T-cell (primary cell): ENCODE measurements at places on chromosomes 11 and 22.

DNA sequence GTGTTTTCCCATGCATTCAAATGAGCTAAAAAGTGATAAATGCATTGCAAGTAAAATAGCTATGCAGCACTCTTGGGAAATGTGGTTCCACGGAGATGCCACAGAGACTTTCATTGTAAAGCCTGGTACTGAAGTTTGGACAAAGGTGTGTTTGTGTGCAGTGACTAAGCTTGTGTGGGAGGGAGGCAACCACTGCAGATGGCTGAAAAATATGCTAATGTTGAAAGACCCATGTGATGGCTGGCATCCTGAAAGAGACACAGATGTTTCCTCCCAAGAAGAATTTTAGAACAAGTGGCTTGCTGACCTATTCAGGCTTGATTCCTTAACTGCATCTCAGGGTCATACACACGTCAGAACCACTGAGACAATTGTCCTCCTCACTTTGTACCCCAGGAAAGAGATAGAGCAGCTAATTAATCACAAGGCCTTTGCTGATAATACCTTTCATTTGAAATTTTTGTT is 73.8 kb downstream of the FAM76B start:
- DNase-seq, result no peak

DNA sequence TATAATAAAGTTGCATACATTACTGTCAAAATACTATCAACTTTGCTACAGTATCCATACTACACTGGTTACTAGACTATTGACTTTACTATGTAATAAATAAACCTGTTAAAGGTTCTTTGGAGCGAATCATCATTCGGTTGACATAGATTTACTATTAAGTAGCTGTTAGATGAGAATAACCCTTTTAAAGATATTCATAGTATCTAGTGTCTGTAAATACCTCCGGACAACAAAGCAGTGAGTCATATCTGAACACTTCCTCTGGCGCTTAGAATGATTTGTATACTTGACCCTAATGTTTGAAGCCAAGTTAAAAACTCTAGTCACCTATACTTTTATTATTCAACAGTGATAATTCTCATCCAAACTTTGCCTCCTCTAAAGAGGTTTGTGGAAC is 84.7 kb downstream of the MSANTD4 start:
- no peak for DNase-seq

GRCh38 chr11:61923166-61924063 is 6.0 kb upstream of the RAB3IL1 start:
- DNase-seq, result no peak

DNA sequence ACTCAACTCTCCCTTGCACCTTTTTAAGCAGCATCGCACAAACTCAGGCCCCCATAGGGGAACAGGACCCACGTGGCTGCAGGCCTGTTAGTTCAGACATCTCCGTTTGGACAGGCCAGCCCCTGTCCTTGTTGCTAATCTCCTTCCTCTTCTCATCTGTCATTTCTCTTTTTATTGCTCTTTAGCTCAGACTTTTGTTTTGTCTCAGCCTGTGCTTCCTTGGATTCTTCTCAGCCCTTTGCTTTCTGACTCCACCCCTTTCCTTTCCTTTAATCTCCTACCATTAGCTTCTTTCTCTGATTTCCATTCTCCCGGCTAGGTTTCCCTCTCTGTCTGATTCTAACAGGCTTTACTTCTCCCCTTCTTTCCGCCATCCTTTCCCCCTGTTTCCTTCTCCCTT is 68.7 kb downstream of the SCN3B start:
- no peak for DNase-seq

DNA sequence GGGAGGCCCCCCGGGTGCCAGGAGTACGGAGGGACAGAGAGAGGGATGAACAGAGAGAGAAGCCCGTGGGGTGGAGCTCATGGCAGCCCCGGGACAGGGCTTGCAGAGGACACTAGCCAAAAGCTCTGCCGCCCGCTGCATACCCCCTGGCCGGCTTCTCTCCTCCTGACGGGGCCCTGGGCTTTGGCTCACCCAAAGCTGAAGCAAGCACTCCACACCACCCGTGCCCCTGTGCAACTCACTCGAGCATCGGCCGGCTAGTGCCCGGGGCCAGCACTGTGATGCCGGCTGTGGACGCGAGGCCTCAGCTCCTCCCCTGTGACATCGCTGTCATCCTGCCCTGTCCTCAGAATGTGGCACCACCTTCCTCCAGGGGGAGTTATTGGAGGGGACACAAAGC is 429.6 kb downstream of the BRD1 start:
- DNase-seq, result no peak

DNA sequence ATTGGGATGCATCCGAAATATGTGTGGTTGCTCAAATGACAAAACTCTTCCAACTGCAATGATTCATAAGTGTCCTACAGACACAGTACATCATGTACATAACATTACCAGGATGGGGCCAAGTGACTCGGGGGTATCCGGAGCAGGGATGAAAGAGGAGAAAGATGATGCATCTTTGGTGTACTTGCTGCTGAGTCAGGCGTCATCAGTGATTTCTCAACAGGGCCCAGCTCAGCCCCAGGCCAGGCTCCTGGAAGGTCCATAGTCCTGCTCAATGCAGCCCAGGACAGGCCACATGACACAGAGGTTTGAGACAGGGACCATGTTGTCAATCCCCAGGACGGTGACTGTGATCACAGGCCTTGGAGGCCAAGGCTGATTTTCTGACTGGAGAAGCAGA is 59.3 kb downstream of the GGTLC2 start:
- DNase-seq, result no peak

DNA sequence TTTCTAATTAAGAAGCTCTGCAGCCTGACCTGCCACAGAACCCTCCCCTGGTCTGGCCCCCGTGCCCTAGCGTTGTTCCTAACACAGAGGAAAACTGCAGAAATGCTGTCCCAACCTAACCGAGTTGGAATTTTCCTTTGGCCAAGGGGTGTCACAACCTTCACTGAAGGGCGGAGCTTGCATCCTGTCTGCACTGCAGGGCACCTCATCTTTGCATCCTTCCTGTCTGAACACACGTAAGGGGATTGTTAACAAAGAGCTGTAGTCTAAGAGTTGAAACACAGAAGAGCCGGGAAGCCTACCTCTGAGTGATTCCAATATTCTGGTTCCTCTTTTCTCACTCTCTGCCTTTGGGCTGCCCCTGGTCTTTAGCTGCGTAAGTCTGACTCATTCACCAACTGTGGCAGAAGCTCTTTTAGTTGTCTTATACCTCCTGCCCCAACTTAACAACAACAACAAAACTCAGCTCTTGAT is 1.6 kb downstream of the DIXDC1 start:
- DNase-seq, result peak; percentile 10

- DNase-seq, result no peak
Observed at GRCh38 chr11:57485217-57485990, 25.1 kb downstream of the RTN4RL2 start.

DNA sequence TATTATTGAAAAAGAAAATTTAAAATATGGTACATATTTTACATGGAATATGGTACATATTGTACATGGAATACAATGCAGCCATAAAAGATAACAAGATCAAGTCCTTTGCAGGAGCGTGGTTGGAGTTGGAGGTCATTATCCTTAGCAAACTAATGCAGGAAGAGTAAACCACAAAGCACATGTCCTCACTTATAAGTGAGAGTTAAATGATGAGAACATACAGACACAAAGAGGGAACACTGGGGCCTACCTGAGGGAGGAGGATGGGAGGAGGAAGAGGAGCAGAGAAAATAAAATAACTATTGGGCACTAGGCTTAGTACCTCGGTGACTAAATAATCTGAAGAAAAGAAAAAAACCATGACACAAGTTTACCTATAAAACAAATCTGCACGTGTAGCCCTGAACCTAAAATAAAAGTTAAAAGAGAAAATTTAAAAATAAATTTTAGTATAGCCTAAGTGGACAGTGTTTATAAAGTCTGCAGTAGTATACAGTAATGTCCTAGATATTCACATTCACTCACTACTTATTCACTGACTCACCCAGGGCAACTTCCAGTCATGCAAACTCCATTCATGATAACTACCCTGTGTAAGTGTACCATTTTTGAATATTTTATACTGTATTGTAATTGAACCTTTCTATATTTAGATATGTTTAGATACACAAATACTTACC is 204.4 kb downstream of the FAM76B start:
- DNase-seq, result no peak
